ENCODE measurements at places on chromosomes 4 and X. TPM values are rescaled to one million over a fixed set of nuclear protein-coding genes. Genes with fewer than 3 reads are reported as not detected.

DNA sequence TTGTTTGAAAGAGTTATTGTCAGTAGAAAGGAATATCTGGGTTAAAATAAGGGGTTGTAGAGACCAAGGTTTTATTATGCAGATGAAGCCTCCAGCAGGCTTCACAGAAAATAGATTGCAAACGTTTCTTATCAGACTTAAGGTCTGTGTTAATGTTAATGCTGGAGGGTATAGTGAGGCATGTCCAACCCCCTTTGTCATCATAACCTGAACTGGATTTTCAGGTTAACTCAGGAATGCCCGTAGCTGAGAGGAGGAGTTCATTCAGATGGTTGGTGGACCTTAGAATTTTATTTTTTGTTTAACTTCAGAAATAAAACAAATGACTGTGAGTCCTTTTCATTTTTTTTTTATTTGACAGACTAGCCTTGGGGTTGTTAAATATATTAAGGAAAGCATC lies 354.1 kb downstream of the GPM6A start:
- DNase-seq: no peak

GRCh38 chr4:189237340-189237739 lies 703.3 kb upstream of the FRG1 start:
- DNase-seq: no peak

DNA sequence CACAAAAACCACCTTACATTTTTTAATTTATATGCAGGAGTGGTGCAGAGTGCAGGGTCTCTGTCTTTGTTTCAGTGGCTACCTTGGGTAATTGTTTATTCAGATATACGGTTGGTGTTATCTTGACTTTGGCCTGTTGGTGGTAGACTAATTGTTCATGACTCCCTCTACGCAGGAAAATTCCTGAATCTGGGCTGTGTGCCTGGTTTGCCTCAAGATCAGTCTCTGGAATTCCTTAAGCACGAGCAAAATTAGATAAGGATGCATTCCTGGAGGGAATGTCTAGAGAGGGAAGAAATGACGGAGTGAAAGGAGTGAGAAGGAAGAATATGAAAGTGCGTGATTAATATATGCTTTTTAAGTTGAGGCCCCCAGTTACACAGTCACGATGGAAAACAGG lies 576.9 kb upstream of the PCDH10 start:
- no peak for DNase-seq

DNA sequence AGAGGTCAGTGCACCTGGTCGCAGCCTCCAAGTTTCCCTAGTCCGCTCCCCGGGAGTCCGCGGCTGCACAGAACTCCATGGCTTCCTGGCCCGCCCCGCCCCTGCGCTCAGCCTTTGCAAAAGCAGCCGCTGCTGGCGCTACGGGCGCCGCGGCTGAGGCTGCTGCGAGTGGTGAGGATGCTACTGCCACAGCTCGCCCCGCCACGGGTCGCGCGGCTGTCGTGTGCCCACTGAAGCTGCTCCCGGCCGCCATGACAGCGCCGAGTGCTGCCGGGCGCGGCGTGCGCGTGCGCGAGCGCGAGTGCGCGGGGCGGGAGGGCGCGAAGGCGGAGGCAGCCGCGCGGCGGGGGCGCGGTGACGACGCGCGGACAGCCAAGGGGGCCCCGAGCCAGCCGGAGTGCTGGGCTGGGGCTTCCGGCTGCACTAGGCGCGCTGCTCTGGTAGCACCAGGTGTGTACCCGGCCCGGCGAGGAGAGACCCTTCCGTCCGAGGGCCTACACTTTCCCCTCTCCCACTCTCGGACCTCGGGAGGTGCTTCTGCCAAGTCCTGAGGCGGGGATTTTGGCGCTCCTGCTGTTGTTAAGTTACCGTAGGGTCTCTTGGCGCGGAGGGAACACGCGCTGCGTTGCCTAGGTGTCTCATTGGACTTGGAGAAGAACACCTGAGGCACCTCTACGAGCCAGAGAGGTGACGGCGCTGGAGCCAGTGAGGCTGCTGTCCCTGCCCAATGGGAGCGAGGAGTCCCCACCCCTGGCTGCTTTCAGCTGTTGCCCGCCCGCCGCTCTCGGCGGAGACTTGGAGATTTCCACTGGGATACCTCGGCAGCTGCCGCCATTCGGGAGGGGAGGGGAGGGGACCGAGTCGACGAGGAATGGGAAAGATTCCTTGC lies 619 bp upstream of the LRBA start:
- DNase-seq: peak; percentile 88

DNA sequence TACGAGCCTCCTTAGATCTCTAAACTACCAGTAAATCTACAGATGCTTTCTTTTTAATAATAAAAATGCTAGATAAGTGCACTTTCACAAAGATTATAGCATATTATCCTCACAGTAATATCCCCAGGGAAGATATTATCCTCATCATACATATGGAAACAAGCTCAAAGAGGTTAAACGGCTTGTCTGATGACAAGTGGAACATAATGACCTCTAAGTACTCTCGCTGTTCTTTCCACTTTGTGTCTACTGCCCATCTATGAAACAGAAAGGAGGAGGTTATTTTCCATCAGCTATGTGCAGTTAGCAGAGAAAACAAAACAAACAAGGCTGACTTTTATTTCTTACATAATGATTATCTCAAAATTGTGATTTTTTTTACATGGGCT lies 42.8 kb upstream of the PRDM8 start:
- DNase-seq: no peak

The DGKK gene
- not detected for total RNA-seq

The ATP2B3 gene
- 1.1 TPM for total RNA-seq

The SYP gene
- total RNA-seq: 14.5 TPM
